CD4-positive, CD25-positive, alpha-beta regulatory T cell (primary cell): ENCODE measurements at places on chromosomes 16 and 17.
A peak's percentile ranks its signal among the peaks of the same experiment; 100 is the strongest.

GRCh38 chr16:87541872-87542234, 49.0 kb upstream of the ZCCHC14 start:
- no peak overlapping the region for H3K27ac ChIP-seq
- DNase-seq, result no peak
- peaks cover 2% of the 10 kb centered on the region for H3K27me3 ChIP-seq

GRCh38 chr17:82006468-82007227, 16.0 kb downstream of the CENPX start:
- no peak overlapping the region for H3K4me3 ChIP-seq
- no peak overlapping the region for H3K27ac ChIP-seq
- H3K27me3 ChIP-seq, result no peaks in the 10 kb centered on the region
- DNase-seq, result no peak

DNA sequence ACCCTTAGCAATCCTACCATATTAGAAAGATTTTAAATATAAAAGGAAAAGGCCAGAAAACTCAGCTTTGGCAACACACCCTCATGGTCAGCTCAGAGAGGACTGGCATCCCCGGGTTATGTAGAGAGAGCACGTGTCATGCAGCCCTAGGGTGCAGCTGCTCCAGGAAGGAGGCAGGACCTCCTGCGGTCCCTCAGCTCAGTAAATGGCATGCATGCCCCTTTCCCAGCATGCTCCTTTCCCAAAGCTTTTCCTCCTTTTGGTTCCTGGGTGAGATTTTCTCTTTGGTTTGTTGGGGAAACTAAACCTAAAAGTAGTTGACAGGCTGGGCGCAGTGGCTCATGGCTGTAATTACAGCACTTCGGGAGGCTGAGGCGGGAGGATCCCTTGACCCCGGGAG, 3.9 kb downstream of the GAN start:
- no peak for DNase-seq
- H3K36me3 ChIP-seq, result no peaks in the 10 kb centered on the region
- H3K27ac ChIP-seq, result no peak overlapping the region
- H3K27me3 ChIP-seq, result no peaks in the 10 kb centered on the region
- H3K4me1 ChIP-seq, result peaks cover 13% of the 10 kb centered on the region

- H3K27me3 ChIP-seq, result no peaks in the 10 kb centered on the region
- peak overlapping the region; percentile 59 for H3K27ac ChIP-seq
- peak overlapping the region; percentile 7 for H3K4me3 ChIP-seq
- DNase-seq, result peak; percentile 36
- H3K4me1 ChIP-seq, result peaks cover 59% of the 10 kb centered on the region
- H3K36me3 ChIP-seq, result no peaks in the 10 kb centered on the region
Observed at GRCh38 chr16:79269211-79269863, 331.2 kb downstream of the MAF start.

GRCh38 chr17:2025622-2026309, 632 bp upstream of the RTN4RL1 start:
- DNase-seq, result no peak
- H3K4me1 ChIP-seq, result peaks cover 45% of the 10 kb centered on the region
- no peak overlapping the region for H3K4me3 ChIP-seq
- peaks cover 7% of the 10 kb centered on the region for H3K27me3 ChIP-seq

DNA sequence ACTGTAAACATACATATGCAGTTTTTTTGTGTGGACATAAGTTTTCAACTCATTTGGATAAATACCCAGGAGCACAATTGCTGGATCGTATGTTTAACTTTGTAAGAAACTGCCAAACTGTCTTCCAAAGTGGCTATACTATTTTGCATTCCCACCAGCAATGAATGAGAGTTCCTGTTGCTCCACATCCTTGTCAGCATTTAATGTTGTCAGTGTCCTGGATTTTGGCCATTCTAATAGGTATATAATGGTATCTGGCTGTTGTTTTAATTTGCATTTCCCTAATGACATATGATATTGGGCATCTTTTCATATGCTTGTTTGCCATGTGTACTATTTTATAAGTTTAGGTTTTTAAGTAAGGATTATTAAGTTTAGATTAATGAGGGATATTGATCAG, 14.1 kb downstream of the TANGO6 start:
- DNase-seq, result no peak
- no peak overlapping the region for H3K4me3 ChIP-seq
- peaks cover 15% of the 10 kb centered on the region for H3K36me3 ChIP-seq
- no peaks in the 10 kb centered on the region for H3K27me3 ChIP-seq
- H3K27ac ChIP-seq, result no peak overlapping the region
